ENCODE measurements at places on chromosomes 3 and 15.

- DNase-seq, result no peak
Measured at GRCh38 chr3:172402892-172403643, 45.2 kb downstream of the GHSR start.

DNA sequence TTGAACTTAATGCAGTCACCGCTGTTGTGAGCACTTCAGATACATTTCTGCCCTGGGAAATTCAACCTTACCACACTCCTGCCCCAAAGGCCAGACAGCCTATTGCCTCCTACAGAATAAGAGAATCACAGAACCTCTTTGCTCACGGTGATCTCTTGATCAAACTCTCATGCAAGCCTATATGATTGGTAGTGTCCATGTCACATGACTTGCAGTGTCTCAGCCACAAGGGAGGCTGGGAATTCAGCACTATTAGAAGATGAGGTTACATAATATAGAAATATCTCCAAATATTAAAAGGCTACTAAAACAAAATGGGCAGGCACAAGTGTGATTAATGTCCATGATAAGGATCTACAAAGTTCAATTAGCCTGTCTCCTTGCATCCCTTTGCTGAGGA, 3.8 kb upstream of the PCOLCE2 start:
- DNase-seq, result no peak

DNA sequence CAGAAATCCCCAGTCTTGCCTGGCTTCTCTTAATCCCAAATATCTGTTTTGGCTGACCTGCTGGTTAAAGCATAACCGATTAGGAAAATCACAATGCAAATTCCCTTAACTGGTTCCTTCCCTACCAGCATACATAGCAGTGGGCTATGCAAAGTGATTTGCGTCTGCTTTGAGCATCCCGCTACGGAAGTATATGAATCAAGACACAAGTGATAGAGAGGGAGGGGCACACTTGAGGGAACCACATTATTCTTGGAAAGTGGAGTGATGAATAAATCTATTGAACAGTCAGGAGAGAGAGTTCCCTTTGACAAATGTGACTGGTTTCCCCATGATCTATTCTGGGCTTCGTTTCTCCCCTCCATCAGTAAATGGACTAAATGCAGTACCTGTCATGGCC, 119.6 kb upstream of the C15orf61 start:
- DNase-seq, result no peak

GRCh38 chr3:136899622-136900158, 37.7 kb downstream of the NCK1 start:
- no peak for DNase-seq

GRCh38 chr3:112643621-112644240, 2.8 kb upstream of the CCDC80 start:
- no peak for DNase-seq

GRCh38 chr15:63839722-63840121, 6.0 kb upstream of the HERC1 start:
- DNase-seq, result peak; percentile 36

DNA sequence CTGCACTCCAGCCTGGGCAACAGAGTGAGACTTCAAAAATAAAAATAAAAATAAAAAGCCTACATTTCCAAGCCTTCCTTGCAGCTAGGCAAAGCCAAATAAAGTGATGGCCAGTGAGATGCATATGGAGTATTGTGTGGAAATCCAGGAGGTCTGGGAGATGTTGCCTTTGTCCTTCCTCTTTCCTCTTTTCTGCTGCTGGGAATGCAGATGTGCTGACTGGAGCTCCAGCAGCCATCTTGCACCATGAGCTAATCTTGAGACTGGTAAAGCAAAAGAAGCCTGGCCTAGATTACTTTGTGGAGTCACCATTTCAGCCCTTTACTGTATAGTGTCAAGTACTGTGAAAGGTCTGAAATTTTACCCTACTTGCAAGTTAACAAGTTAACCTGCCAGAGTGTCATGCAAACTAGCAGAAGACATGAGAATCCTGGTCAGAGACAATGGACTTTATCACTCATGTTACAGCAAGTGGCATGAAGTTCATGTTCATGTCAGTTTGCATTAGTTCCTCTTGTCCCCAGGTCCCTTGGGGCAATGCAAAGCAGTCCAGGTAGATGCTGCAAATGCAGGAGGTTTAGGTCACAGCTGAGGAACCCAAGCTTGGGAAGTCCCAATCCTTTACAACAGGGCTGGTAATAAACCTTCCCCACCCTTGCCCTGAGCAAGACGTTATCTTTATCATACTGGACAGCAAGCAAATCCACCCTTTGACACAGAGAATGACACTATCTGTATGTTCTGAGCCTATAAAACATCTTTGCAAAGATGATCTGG, 103.1 kb downstream of the TLE3 start:
- DNase-seq, result no peak

GRCh38 chr3:108123326-108123725, 32.5 kb upstream of the CD47 start:
- DNase-seq, result no peak

GRCh38 chr3:136956971-136957370, 812 bp upstream of the IL20RB start:
- DNase-seq, result no peak

GRCh38 chr3:116808725-116809124, 99.1 kb downstream of the TUSC7 start:
- DNase-seq, result no peak

DNA sequence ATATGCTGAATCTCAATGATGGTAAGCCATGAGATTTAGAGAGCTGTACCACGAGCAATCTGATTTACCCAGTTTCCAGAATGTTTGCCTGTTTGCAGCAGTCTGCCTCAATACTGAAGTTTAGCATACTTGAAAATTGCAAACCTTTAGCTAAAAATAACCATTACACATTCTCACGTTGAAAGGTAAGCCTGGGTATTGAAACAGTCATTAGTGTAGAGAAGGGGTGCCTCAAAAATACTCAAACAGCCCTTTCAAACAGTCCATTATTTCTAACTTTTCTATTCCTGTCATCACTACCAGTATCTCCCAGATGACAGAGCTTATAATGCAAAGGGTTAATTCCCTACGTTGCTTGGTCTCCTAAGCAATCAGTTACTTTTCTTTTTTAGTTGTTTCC, 111.8 kb upstream of the MBNL1 start:
- no peak for DNase-seq

GRCh38 chr15:53837263-53837662, 77.8 kb upstream of the WDR72 start:
- no peak for DNase-seq

DNA sequence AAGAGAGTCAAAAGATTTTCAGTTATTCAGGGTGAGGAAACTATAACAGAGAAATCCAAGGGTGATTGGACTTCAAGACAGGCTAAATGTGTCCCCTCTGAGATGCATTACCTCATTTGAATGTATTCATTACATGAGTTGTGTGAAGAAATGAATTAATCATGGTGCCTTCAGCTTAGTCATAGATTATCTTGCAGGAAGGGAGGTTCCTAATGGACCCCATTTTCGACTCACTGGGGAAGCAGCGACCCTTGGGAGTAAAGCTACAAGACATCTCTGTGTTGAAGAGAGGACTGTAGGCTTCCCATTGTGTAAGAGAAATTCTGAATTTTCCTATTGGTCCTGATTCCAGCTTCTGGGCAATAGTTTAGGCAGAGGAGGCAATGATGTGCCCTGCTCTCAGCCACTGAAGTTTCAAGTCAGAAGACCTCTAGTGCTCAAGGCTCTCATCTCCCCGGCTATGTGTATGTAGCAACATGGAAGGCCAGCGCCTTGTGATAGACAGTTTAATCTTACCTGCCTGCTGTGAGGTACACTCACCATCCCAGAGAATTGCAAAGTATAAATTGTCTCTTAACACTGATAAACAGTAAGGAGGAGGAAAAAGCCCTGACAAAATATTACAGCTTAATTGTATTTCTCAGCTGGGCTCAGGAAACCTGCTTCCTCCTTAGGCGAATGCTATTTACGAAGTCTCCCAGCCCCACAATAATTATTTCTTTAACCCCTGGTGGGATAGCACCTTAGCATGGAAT, 133.8 kb downstream of the PDCD6IP start:
- DNase-seq, result no peak

DNA sequence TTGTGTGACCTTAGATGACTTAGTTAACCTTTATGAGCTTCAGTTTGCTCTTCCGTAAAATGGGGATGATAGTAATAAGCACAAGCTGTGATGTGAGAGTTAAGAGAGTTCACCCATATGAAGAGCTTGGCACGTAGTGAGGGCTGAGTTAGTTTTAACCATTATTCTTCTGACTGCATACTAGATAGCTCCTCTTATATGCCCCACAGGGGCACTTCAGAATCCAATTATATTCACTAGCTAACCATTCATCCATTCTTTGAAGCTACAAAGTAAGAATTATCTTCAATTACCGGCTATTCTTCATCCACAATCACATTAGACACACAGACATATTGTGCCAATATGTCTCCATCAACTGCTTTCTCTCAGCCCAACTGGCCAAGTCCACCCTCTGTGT, 159.0 kb upstream of the STT3B start:
- DNase-seq, result no peak

DNA sequence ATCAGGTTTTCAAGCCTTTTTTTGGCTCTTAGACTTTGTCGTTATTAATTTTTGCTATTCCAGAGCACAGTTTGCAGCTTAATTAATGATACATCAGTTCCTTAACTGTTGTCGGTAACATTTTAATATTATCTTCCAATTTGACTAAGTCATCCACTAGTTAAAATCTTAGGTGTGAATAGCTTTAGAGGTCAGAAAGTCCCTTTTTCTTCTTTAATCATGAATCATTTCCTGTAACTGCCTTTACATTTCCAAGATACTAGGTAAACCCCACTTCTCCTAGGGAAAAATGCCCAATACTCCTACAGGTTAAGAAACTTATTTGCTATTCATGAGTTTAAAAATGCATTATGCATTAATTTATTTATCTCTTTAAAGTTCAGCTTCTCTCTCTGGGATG, 260.9 kb upstream of the CFAP20DC start:
- DNase-seq, result no peak

GRCh38 chr3:25572919-25573385, 91.8 kb downstream of the TOP2B start:
- peak; percentile 96 for DNase-seq

GRCh38 chr3:178205740-178206139, 330.5 kb upstream of the KCNMB2 start:
- peak; percentile 87 for DNase-seq

DNA sequence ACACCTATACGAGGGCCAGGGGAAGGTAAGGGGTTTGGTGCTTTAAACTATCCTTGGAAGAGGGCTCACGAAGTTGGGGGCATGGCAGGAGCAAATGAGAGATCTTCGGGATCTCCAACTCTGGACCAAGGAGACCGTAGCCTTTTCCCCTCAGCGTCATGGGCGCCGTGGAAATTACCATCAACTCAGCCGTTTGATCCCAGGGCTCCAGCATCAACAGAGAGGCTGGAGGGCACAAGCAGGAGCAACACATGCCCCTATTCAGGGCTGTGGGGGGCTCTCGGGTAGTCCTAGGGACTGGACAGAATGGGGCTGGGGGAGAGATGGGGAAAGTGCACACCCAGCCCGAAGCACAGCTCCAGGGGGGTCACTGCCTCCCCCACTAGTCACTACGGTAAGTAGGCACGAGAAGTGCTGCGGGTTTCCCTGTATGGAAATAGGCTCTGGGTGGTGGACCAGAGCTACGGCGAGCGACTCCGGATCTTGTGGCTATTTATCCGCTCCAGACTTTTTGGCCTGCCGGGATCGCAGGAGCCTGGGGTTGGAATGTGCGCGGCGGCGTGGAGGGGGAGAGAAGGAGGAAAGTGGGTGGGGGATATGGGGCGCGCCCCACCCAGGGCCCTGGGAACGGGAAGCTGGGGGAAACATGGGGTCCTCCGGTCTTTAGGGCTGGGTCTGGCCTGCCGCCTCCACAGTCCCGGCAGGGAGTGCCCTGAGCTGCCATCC, 539 bp upstream of the LAMB2 start:
- peak; percentile 95 for DNase-seq

DNA sequence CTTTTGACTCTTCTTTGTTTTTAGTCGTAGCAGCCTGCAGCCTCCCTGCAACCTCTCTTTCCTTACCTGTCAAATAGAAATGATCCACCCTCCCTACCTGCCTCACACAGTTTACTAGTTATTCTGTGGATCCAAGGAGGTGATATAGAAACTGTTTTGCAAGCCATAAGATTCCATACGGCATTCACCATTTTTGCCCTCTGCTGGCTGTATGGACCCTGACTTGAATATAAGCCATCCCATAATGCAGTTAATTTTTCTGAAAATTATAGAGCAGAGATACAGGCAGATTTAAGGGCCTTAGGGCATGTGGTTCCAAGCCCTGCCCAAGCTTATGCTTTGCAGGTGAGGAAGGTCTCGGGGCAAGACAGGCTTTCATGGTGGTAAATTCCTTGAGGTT, 63.8 kb downstream of the CPN2 start:
- DNase-seq, result no peak

DNA sequence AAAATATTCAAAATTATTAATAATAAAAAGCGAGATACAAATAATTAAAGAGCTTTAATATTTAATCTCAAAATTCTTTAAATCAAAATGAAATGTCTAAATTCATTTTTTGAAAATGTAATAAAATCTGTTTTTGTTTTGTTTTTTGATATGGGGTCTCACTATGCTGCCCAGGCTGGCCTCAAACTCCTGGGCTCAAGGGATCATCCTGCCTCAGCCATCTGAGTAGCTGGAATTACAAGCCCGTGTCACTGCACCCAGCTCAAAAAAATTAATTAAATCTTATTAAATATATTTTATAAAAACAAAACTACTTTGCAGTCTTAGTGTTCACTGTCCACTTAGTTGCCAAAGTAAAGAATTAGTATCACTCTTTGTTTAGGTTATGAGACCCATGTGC, 38.4 kb downstream of the FAH start:
- DNase-seq, result no peak

DNA sequence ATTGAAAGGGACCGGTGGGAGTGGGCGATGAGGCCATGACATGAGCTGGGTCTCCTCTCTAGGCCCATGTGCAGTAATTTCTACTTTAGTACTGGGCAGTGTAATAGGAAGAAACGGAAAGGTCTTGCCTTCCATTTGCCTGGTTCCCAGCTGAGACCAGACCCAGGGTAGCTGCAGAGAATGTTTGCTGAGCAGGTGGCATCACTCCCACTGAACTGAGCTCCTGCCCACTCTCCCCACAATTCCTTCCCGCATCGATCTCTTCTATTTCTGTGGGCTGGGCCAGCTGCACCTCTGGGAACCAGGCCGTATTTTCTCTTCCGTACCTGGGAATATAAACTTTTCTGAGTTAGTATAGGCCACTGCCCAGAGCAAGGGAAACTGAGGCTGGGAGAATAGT, 15.8 kb downstream of the ESYT3 start:
- DNase-seq, result no peak

DNA sequence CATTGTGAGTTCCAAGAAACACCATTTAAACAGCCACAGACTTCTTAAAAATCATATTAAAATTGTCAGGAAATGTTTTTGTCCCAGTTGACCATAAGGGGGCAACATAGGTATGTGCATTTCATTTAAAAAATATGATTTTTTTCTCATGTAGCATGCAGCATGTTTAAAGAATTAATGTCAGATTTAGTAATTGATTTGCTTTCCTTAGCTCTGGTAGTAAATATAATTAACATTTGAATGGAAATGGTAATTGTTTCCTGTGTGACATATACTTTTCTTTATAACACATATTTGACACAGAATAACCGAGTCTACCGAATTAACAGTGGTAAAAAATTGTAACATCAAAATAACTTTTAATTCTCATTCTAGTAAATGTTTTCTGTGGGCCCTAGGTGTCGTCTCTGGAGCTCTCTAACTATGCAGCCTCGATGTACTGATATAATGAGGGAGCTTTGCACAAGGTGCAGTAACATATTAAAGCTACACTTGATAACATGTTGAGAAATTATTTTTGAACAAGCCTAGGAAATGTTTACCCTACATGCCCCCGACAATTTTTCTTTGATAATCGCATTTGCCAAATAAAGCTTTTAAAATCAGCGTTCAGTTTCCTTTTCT, 34.9 kb downstream of the NXPE3 start:
- DNase-seq, result peak; percentile 57
